Posterior vena cava (tissue), 2 donors: ENCODE measurements at places on chromosomes 12 and 14. TPM values are rescaled to one million over a fixed set of nuclear protein-coding genes. Genes with fewer than 3 reads are reported as not detected.

Gene ASPG
- 3.2 TPM for total RNA-seq

Gene CD27
- total RNA-seq: 0.43 TPM

Gene CTSG
- total RNA-seq: 3.1 TPM

Gene C14orf180
- 1.4 TPM for total RNA-seq

Gene C12orf54
- not detected for total RNA-seq

Gene ING4
- 23.0 TPM for total RNA-seq

Gene PLD4
- total RNA-seq: 0.24 TPM

Gene CELA1
- total RNA-seq: not detected

Gene SLC6A15
- 0.24 TPM for total RNA-seq

Gene TAS2R8
- total RNA-seq: not detected

Gene CYP46A1
- 1.3 TPM for total RNA-seq

Gene KCNC2
- total RNA-seq: not detected

Gene DEPDC4
- total RNA-seq: not detected

Gene IL31
- not detected for total RNA-seq

Gene RERGL
- 7.9 TPM for total RNA-seq

Gene C12orf56
- not detected for total RNA-seq

Gene RNASE7
- not detected for total RNA-seq

Gene SLC22A17
- 17.7 TPM for total RNA-seq

Gene CLEC14A
- 31.6 TPM for total RNA-seq

Gene CDKL1
- 10.2 TPM for total RNA-seq

Gene SYT10
- not detected for total RNA-seq

Gene GPR65
- 2.4 TPM for total RNA-seq

Gene POP5
- total RNA-seq: 19.6 TPM

Gene CLEC9A
- not detected for total RNA-seq

Gene FGD6
- 11.4 TPM for total RNA-seq

Gene CHPT1
- total RNA-seq: 45.6 TPM

Gene EPYC
- not detected for total RNA-seq

Gene ITPK1
- total RNA-seq: 68.6 TPM

Gene CLEC4A
- total RNA-seq: 1.9 TPM

Gene GYS2
- not detected for total RNA-seq

Gene LTBR
- 92.5 TPM for total RNA-seq

Gene LYZ
- 20.7 TPM for total RNA-seq

Gene SDSL
- 5.5 TPM for total RNA-seq

Gene INHBE
- total RNA-seq: not detected

Gene GLIPR1L1
- total RNA-seq: not detected

Gene SLC5A8
- not detected for total RNA-seq

Gene SDR9C7
- total RNA-seq: 0.14 TPM

Gene NT5DC3
- total RNA-seq: 34.8 TPM

Gene NEK9
- total RNA-seq: 86.2 TPM

Gene PRDM4
- 21.4 TPM for total RNA-seq

Gene FOXG1
- not detected for total RNA-seq

Gene DDX55
- 19.8 TPM for total RNA-seq

Gene LPAR5
- 2.3 TPM for total RNA-seq

Gene OTOGL
- total RNA-seq: 0.46 TPM

Gene KCNMB4
- total RNA-seq: 1.7 TPM

Gene MORN3
- total RNA-seq: 0.32 TPM

Gene TDP1
- total RNA-seq: 8.2 TPM
